ENCODE measurements at places on chromosomes 12 and 14. TPM values are rescaled to one million over a fixed set of nuclear protein-coding genes. Genes with fewer than 3 reads are reported as not detected.

Gene SERPINA12
- not detected for total RNA-seq

Gene KLRF2
- not detected for total RNA-seq

Gene P2RX7
- 4.2 TPM for total RNA-seq

Gene ARID4A
- 7.0 TPM for total RNA-seq

Gene OASL
- total RNA-seq = 2.4 TPM

Gene GALC
- 9.6 TPM for total RNA-seq

Gene PZP
- total RNA-seq = 0.24 TPM

Gene TSPAN11
- 31.1 TPM for total RNA-seq

Gene OTX2
- not detected for total RNA-seq

Gene SLCO1B1
- not detected for total RNA-seq

Gene PLEKHH1
- total RNA-seq = 1.8 TPM

Gene KRT72
- not detected for total RNA-seq

Gene GLIPR1L1
- not detected for total RNA-seq

Gene KLRC2
- total RNA-seq = not detected

Gene TAS2R9
- 0.18 TPM for total RNA-seq

Gene CLEC2A
- not detected for total RNA-seq

Gene WNT5B
- 9.6 TPM for total RNA-seq

Gene MAPK1IP1L
- 86.0 TPM for total RNA-seq
